ENCODE measurements at places on chromosomes 3 and 15. TPM values are rescaled to one million over a fixed set of nuclear protein-coding genes. Genes with fewer than 3 reads are reported as not detected.

The RTP4 gene
- not detected for total RNA-seq

The CEMIP gene
- total RNA-seq = not detected

The TMEM39A gene
- total RNA-seq = 41.5 TPM

The PRR20G gene
- total RNA-seq = not detected

The HAPLN3 gene
- total RNA-seq = 20.0 TPM

The EBLN2 gene
- 0.71 TPM for total RNA-seq

The PCBP4 gene
- total RNA-seq = 7.8 TPM

The C3orf49 gene
- total RNA-seq = not detected
